SW 1271 (cell line): ENCODE measurements at places on chromosomes 1 and 21.

- peak; percentile 19 for DNase-seq
Measured at GRCh38 chr1:8987881-8988617, 38.2 kb downstream of the SLC2A7 start.

GRCh38 chr1:235503403-235504121 is 690 bp downstream of the B3GALNT2 start:
- no peak for DNase-seq

GRCh38 chr1:214208460-214208859 is 72.5 kb upstream of the SMYD2 start:
- DNase-seq = no peak

- no peak for DNase-seq
Measured at GRCh38 chr1:212002536-212002935, 32.8 kb downstream of the INTS7 start.

DNA sequence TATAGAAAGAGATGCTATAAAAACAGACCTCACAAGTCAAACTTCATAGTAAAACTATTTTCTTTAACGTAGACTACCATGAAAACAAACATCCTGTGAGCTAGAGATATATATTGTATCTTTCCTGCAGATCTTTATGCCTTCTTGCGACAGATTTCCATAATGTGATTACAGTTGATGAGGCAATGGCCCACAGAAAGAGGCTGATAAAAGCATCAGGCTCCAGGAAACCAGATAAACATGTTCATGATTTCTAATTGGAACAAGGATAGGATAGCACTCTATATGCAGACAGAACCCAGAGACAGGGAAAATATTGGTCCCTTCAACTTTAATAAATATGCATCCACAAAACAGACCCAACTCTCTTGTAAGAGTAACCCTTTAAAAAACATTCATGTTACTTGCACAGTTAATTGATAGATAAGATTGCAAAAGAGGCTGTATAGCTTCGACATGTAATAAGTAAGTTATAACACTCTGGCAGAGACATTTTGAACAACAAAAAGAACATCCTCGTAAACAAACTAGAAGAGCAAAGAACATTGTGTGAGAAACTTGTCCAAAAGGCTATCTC is 329.4 kb downstream of the AGBL4 start:
- DNase-seq = no peak

- DNase-seq = no peak
Measured at GRCh38 chr21:42384989-42385388, 10.9 kb downstream of the TMPRSS3 start.

GRCh38 chr1:111961773-111962565 is 27.5 kb downstream of the KCND3 start:
- DNase-seq = no peak

DNA sequence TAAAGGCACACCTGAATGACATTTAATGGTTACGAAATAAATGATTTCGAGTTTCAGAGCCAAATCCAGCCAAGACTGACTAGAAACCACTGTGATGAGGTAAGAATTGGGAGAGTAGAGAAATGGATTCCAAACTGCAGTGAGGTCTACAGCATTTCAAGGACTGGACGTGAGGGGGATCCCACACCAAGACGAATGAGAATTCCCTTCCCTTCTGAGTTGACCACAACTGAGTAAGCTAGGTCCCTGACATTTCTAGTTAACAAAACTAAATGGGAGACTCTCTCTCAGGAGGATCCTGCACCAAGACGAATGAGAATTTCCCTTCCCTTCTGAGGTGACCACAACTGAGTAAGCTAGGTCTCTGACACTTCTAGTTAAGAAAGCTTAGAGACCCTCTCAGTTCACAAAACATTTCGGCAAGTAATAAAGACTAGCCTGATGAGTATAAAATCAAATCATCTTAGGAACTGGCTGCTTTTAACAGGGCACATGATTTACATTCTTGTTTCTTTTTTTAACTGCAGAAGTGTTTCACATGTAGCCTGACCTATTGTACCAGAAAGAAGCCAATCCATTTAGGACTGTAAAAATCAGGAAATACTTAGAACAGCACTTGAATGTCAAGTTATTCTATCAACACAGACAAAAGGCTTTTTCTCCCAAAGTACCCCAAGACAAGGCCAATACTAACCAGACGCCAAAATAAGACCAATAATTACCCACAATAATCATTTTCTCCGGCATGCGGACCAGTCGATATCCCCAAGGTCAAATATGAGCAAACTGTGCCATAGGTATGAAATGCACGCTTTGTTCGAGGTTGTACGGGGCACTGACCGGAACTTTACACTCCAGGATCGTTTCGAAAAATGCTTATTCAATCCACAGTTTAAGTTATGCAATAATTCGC is 1.4 kb upstream of the SPATA1 start:
- peak; percentile 27 for DNase-seq

GRCh38 chr21:38299671-38300070 is 42.9 kb downstream of the KCNJ15 start:
- no peak for DNase-seq

GRCh38 chr21:46159390-46159789 is 4.0 kb upstream of the FTCD start:
- no peak for DNase-seq

DNA sequence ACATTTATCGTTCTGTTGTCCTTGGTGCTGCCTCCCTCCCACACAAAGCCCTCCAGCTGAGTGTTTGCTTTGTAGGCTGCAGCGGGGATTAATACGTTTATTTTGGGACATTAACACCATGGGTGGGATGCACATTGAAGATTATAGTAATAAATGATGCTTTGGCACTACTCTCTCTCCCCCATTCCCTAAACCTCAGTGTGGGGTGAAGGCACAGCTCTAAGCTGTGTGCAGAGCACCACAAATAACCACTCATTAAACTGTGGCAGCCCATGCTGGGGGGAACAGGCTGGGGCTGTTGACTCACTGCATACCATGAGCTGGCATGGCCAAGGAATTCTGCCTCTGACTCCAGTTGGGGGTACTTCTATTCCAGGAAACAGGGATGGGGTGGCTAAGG is 7.7 kb downstream of the PCP4L1 start:
- no peak for DNase-seq

DNA sequence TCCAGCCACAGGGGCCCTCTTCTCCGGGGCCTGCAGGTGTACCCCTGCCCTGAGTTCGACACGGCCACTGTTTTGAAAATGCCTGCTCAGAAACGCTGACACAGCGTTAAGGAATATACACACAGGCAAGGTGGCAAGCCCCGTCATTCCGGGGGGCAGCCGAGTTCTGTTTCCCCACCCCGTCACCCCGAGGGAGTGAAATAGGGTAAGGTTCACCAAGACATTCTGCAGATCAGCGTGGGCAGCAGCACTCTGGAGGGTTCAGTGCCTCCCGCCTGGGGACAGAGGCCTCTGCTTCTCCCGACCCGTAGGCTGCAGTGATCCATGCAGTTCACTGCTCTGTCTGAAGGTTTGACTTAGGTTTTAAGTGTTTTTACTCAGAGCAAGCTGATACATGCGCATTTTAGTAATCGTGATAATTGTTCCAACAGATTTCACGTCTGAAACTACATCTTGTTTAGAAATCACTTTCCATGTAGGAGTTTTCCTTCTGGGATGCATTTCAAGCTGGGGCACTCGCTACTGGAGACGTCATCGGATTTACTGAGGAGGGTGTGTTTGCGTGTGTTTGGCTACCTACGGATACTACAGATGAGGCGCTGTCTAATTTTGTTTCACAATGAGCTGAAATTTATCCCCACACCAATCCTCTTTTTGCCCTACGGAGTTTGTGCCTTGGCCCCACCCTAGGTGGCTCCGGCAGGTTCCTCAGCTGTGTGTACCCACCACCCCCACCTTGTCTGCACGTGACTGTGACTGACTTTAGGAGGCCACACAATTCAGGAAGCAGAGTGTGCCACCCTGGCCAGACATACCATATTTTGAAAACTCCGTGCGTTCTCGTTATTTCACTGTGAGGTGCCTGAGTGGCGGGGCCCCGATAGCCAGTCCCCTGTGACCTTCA is 63.5 kb downstream of the AGPAT3 start:
- DNase-seq = no peak

GRCh38 chr1:92910081-92910480 is 51.2 kb downstream of the DIPK1A start:
- no peak for DNase-seq
